ENCODE measurements at places on chromosomes 13 and 19.

- DNase-seq: no peak
Measured at GRCh38 chr13:34364633-34365032, 546.7 kb downstream of the RFC3 start.

- no peak for DNase-seq
Measured at GRCh38 chr13:32001154-32001768, 30.3 kb upstream of the FRY start.

GRCh38 chr13:43482026-43482425, 304.7 kb downstream of the ENOX1 start:
- no peak for DNase-seq

DNA sequence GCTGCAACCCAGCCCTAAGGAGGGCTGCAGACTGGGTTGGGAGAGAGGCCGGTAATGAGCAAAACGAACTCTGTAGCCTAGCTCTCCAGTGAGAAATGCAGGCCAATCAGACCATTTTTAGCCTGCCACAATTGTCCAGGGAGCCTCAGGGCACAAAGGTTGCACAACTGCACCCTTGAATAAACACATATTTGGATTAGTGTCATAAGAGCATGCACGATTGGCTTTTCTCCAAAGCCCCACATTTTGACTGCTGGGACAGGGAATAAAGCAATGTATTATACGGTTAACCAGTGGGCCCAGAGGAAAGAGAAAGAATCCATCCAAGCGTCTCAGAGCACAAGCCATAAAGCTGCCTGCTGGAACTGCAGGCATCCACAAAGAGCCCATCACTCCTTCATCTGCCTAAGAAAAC, 729.4 kb upstream of the SGCG start:
- DNase-seq: no peak

- no peak for DNase-seq
Measured at GRCh38 chr19:38657633-38658222, 10.3 kb downstream of the ACTN4 start.

GRCh38 chr13:46909042-46909441, 12.2 kb upstream of the HTR2A start:
- no peak for DNase-seq

- no peak for DNase-seq
Measured at GRCh38 chr13:40077396-40078027, 422.1 kb downstream of the COG6 start.

DNA sequence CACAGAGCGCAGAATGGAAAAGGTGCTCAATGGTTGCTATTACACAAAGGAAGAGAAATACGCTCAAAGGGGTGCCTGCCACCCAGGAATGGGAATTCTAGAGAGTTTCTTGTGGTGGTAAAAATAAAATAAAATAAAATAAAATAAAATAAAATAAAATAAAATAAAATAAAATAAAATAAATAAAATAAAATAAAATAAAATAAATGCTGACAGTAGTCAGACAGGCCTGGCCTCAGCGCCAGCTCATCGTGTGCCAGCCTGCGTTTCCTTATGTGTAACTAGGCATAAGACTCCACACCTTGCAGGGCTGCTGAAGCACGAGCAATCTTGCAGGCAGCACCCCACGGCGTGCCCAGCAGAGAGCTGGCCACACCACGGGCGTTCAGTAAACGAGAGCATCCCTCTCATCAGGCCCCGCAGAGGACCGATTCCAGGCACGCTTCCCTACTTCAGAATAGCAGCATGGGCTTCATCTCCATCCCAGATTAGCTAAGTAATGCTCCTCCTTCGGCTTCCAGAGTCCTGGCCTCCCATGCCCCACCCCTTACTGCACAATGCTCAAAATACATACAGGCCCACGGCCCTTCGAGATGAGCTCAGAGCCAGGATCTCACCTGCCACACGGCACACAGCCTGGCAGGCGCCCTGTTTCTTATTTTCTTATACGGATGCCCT, 5.6 kb downstream of the NAPA start:
- DNase-seq: no peak

- DNase-seq: no peak
Measured at GRCh38 chr19:41335467-41335866, 18.3 kb downstream of the TGFB1 start.

DNA sequence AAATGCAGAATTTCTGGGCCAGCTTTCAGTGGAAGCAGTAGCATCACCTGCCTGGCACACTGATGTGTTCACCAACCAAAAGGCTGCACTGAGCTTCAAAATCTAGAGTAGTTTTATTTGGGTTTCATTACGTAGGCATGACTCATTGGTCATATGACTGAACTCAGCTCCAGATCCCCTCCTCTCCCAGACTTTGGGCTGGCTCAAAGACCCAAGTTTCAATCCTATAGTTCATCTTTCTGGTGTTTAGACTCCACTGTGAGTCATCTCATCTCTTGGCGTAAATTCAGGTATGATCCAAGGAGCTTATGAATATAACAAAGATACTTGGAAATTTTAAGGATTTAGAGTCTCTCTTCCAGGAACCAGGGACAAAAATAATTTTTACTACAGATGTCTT, 17.7 kb downstream of the ZMYM5 start:
- no peak for DNase-seq

DNA sequence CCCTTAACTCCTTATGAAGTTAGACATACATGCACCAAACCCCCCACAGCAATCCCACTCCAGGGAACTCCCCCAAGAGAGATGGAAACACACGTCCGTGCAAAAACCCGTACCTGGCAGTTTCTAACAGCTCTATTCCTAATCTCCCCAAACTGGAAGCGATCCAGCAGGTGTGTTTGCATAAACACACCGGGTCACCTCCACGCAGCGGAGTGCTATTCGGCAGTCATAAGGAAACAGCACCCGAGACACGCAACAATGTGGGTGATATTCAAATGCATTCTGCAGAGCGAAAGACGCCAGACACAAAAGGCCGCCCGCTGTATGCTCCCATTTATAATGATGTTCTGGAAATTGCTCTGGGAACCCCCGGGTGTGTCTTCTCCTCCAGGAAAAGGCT, 6.8 kb upstream of the ZNRF4 start:
- DNase-seq: no peak

DNA sequence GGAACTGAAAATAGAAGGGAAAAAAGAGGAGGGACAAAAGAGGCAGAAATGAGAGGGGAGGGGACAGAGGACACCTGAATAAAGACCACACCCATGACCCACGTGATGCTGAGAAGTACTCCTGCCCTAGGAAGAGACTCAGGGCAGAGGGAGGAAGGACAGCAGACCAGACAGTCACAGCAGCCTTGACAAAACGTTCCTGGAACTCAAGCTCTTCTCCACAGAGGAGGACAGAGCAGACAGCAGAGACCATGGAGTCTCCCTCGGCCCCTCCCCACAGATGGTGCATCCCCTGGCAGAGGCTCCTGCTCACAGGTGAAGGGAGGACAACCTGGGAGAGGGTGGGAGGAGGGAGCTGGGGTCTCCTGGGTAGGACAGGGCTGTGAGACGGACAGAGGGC, at the start of gene CEACAM5:
CEACAM5 (plus strand) TSS at position 146 of the 400 bp plus-strand sequence; CDS start at position 252, 106 bp downstream.
- DNase-seq: no peak

DNA sequence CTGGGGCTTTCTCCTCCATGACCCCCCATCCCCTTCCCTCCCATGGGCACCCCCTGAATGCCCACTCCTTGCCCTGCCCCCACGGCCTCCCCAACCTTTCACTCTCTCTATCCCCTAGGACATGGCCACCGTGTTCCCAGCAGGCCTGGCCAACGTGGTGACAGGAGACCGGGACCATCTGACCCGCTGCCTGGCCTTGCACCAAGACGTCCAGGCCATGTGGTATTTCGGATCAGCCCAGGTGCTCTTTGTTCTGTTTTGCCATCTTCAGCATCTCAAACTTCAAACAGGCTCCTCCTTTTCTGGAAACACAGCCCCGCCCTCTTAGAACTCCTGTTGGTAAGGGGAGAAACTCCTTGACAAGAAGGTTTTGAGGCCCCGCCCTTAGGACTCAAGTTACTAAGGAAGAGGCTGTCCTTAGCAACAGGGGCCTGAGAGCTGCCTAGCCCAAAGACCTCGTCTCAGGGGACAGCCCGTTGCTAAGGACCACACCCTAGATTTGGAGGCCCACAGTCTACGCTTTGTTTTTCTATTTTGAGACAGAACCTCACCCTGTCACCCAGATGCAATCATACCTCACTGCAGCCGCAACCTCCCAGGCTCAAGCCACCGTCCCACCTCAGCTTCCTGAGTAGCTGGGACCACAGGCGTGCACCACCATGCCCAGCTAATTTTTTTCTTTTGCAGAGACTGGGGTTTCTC, 5.1 kb upstream of the FLT3LG start:
- DNase-seq: peak; percentile 50

DNA sequence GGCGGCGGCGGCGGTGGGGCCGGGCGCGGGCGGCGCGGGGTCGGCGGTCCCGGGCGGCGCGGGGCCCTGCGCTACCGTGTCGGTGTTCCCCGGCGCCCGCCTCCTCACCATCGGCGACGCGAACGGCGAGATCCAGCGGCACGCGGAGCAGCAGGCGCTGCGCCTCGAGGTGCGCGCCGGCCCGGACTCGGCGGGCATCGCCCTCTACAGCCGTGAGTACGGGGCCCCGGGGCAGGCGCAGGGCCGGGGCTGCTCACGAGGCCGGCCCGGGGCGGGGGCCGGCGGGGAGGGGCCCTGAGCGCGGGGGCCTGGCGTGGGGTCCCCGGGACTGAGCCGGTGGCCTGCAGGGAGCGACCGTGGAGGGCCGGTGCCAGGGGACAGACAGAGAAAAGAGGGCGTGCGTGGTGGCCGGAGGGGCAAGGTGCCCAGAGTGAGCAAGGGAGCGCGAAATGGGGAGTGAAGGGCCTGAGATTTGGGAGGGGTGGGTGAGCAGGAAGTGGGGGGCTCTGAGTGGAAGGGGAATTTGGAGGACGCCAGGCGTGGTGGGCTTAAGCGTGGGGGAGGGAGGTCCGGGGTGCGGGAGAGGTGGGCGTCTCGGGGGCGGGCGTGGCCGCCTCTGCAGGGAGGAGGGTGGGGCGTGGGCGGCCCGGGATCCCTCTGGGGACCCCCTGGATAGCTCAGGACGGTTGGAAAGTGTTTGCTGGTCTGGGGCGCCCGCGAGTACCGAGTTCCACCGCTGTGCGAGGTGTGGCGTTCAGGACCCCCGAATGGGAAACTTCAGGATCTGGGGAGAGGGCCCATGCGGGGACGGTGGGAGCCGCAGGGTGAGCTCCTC, 575 bp downstream of the CARM1 start:
- peak; percentile 14 for DNase-seq

- DNase-seq: no peak
Measured at GRCh38 chr13:73704587-73704986, 429.6 kb downstream of the KLF12 start.

GRCh38 chr13:110882972-110883371, 31.9 kb downstream of the ANKRD10 start:
- no peak for DNase-seq

DNA sequence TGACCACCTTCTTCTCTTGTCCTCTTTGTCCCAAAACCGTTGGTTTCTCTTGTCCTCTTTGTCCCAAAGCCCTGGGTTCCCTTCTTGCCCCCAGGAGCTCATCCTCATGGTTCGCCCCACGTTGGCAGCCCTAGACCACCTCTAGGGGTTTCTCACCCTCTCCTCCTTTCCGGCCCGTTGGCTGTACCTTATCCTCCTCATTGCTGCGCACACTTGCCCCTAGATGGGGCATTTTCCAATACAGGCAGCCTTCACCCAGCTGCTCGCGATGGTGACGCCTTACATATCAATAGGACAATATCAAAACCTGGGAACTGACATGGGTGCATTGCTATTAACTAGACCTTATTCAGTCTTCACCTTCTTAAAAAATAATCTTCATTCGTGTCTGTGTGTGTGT, 86.5 kb downstream of the IPO5 start:
- no peak for DNase-seq

- DNase-seq: peak; percentile 60
Measured at GRCh38 chr13:20525601-20526544, at the start of gene CRYL1. TSS of gene CRYL1 (minus strand) at chr13:20525857. CDS start at chr13:20525794, 63 bp downstream.

- no peak for DNase-seq
Measured at GRCh38 chr19:15252398-15253018, 20.3 kb upstream of the EPHX3 start.

DNA sequence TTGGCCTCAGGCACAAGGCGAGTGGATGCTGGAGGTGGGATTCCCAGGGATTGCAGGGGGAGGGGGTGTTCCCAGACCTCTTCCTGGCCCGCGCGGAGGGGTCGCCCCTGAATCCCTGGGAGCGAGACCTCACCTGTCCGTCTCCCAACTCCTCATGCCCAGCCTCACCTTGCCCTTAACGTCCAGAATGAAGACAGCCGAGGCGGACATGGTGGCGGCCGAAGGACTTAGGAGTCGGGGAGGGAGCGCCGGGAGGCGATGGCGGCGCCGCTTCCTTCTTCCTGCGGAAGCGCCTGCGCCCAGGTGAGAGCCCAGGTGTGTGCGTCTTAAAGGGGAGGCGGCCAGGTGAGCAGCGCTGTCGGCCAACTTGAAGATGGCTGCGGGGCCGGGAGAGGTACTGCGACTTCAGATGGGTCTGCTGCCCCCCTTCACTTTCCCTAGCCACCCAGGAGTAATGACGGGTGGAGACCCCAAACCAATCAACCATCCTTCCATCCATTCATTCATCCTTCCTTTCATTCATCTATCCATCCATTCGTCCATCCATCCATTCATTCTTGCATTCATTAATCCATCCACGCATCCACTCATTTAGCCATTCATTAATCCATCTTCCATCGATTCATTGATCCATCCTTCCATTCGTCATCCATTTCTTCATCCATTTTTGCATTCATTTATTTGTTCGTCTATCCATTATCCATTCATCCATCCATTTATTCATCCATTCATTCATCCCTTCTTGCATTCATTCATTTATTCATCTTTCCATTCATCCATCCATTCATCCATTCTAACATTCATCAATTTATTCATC, at the start of gene AP1M2:
AP1M2 (minus strand) TSS at position 291 of the 817 bp plus-strand sequence; CDS start at position 210, 81 bp downstream.
- no peak for DNase-seq

- no peak for DNase-seq
Measured at GRCh38 chr13:39773833-39774232, 118.4 kb downstream of the COG6 start.

- no peak for DNase-seq
Measured at GRCh38 chr19:18620311-18620710, 7.6 kb downstream of the TMEM59L start.

GRCh38 chr13:60335531-60335930, 61.5 kb upstream of the TDRD3 start:
- no peak for DNase-seq

GRCh38 chr19:44875666-44876451, 15.2 kb upstream of the TOMM40 start:
- DNase-seq: no peak

GRCh38 chr19:38441657-38442348, 8.3 kb downstream of the RYR1 start:
- no peak for DNase-seq
